ENCODE measurements at places on chromosomes 12 and 14.

DNA sequence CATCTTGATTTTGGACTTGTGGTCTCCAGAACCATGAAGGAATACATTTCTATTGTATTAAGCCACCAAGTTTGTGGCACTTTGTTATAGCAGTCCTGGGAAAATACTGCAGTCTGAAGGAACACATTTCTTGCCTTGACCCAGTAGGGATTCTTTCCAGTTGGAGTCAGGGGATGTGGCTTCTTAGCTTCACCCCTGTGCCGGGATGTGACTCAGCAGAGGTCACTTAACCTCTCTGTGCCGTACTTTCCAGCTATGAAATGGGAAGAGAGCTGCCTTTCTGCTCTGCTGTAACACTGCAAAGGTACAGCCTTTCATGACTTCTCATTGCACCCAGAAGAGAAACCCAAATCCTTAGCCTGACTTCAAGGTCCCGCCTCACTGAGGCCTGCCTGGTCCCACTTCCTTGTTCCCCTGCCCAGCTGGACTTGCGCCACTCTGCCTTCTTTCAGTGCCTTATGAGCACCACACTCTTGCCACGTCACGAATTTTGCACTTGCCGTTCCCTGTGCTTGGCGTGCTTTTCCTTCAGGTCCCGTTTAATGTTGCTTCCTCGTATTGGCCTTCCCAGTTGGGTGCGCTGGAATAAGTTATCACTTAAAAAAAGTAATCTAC is 24.2 kb downstream of the CHST11 start:
- DNase-seq = no peak

DNA sequence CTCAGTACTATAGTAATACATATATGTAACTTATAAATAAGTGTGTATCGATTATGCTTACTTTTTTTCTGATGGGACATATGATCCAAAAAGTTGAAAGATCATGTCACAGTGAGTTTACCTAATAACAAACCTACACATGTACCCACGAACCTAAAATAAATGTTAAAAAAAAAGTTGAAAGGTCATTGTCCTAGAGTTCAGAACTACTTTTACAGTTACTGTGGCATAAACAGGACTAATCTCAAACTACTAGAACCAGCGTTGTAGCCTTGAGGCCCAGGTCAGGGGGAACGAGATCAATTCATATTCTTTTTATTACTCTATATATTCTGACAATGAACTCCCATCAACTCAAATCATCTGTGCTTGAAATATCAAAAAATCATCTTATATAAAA is 81.8 kb downstream of the ITPR2 start:
- no peak for DNase-seq

- no peak for DNase-seq
These were observed 278.0 kb upstream of the MIS18BP1 start for GRCh38 chr14:45531022-45531421.

DNA sequence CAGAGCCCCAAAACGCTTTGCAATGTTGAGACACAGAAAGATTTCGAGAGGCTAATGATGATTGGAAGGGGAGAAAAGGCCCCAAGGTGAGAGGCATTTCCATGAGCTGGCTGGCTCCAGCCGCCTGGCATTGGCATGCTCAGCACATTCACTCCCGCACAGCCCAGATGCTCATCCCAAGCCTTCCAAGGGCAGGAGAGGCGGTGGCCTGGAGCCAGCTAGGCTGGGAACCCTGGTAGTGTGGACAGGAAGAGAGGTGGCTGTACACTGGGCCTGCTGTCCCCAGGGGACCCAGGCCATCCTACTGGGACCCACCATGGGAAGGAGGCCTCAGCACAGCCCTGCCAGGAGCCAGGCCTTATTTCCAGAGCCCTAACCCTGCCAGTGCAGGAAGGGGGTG is 72.2 kb downstream of the SPTB start:
- DNase-seq = no peak

DNA sequence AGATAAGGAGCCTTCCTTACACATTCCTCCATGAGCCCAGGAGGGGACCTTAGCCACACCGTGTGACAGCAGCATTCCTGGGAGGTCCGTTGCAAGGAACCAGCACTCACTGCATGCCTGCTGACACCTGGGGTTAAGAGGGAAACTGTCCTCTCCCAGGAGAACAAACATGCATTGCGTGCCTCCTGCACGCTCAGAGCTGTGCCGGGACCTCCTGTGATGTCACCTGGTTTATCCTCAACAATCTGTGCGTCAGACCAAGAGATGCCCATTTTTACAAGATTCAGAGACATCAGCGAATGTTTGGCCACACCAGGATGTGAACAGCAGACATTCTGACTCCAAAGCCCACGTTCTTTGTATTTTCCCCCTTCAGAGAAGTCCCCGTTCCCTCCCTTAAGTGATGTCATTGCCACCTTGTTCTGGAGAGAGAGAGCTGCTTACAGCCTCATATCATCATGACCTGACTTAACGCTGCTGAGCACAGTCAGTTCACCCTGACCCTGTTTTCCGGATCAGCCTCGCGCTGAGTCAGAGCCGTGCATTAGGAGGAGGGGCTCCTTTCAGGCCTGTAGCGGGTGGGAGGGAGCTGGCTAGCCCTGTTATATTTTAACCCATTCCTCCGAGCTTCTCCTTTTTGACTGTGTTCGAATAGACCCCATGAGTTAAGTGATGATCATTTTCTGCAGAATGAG is 36.2 kb downstream of the TMEM120B start:
- no peak for DNase-seq

- DNase-seq = no peak
These were observed 113.9 kb upstream of the MYL2 start for GRCh38 chr12:111034083-111034885.

- DNase-seq = no peak
These were observed 470.9 kb upstream of the CCDC196 start for GRCh38 chr14:66015071-66015780.

GRCh38 chr12:45402288-45402687 is 186.4 kb downstream of the ANO6 start:
- DNase-seq = no peak

DNA sequence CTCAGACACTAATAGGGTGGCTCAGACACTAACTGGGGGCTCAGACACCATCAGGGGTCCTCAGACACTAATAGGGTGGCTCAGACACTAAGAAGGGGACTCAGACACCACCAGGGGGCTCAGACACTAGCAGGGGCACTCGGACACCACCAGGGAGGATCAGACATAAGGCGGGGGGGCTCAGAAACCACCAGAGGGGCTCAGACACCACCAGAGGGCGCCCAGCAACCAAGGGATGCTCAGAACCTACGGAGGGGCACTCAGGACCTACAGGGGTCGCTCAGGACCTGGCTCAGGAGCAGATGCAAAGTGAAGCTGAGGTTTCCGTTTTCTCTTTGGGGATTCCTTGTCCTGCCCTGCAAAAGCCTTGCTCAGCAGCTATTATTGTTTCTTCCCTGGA is 448.5 kb downstream of the TMEM121 start:
- peak; percentile 41 for DNase-seq

DNA sequence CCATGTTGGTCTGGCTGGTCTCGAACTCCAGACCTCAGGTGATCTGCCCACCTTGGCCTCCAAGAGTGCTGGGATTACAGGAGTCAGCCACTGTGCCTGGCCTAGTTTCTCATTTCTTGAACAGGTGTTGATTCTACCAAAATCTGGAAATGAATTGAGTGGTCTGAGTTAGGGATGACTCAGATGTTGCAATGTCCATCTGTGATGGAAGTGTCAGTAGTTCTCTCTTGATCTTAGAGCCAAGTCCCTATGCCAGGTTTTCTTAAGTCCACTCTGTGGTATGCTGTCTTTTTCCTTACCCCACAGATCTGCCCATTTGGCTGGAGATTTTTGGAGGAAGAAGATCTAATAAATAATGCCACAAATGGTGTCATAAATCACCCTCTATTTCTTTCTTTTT is 12.6 kb downstream of the SNAPC1 start:
- no peak for DNase-seq

GRCh38 chr12:59055204-59055860 is 135.0 kb upstream of the LRIG3 start:
- DNase-seq = no peak

DNA sequence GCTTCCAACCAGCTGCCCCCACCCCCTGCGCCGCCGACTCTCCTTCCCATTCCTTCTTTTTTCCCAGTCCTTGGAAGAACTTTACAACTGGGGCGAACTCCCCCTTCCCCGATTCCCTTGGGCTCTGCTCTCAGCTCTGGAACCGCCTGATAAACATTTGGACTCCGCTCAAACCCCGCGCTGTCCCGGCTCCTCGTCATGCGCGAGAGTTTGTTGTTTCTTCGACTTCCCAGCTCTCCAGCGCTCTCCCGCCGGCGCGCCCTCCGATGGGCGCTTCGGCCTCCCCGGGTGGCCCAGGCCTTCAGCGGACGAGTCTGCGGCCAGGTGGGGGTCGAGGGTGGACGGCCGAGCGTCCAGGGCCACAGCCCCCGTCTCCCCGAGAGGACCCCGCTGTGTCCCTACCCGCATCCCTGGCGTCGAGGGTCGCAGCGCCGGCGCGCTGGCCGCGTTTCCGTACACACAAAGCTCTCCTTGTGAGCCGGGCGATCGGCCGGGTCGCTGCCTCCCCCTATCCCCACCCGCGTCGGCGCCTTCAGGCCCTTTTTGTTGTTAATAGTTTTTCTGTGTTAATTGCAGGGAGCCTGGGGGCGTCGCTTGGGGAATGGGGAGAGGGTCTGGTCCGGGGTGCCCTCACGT is 847 bp downstream of the MMP14 start:
- no peak for DNase-seq

DNA sequence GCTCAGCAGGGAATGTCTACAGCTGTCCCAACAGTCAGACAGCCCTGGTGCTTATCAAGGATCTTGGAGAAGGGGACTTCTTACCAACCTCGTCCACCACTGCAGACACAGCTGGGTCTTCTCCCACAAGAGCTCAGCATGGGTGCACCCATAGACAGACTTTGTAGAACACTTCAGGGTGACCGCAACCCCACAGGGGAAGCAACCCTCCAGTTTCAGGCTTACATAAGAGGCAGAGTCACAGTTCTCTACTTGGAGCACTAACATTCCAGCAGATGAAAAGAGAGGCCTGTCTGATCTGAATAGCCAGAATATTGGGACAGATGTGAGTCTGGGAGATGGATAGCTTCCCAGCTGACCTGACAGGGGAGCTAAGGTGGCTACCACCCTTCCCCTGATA is 3.5 kb upstream of the CLEC1A start:
- DNase-seq = no peak

DNA sequence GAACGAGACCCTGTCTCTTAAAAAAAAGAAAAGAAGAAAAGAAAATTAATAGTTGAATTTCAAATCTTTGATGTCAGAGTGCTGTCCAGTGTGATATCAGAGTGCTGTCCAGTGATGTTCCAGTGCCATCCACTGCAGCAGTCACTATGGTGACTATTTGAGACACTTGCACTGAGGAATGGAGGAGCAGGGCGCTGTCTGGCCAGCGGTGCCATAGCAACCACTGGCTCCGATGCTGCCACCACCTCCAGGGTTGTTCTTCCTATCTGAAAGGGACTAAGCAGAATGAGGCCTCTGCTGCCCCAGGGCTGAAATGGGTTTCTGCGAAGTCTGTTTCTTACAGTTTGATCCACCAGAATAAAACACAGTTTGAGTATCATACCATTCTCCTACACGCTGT is 272.9 kb downstream of the NUAK1 start:
- no peak for DNase-seq

GRCh38 chr14:101758913-101759593 is 2.5 kb upstream of the PPP2R5C start:
- DNase-seq = no peak

- DNase-seq = no peak
These were observed 1.3 kb downstream of the ST8SIA1 start for GRCh38 chr12:22333186-22333712.

DNA sequence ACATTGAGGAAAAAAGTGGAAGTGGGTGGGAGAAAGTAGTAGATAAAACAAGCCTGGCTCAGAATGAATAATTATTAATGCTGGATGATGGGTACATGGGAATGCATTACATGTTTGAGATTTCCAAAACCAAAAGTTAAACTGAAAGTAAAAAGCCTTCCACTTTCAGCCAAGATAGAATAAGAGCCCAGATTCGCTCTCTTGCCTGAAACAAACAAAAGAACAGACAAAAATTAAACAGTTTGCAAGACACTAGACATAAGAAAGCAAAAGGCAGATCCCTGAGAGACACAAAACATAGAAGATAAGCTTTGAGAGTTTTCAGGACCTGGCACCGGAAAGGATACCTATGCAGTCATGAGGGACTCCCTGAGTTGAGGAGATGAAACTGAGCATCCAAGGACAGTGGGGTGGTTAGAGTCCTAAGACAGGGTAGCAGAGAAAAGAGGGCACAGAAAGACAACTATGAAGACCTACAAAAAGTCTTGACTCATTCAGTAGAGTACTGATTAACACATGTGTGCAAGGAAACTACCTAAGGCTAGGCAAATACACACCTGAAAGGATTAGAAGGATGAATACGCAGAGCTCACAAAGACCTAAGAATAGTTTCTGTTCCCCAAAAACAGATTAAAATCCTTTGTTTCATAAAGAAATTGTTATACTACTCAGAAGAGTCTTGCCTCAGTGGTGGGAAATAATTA is 54.1 kb downstream of the CEP83 start:
- no peak for DNase-seq

- no peak for DNase-seq
These were observed 8.6 kb upstream of the PLXNC1 start for GRCh38 chr12:94139816-94140215.

- no peak for DNase-seq
These were observed 5.6 kb downstream of the NTN4 start for GRCh38 chr12:95784915-95785314.

GRCh38 chr12:94109160-94109559 is 39.2 kb upstream of the PLXNC1 start:
- peak; percentile 38 for DNase-seq

- no peak for DNase-seq
These were observed 79.4 kb downstream of the ST8SIA1 start for GRCh38 chr12:22255097-22255496.

- DNase-seq = no peak
These were observed 341.7 kb downstream of the DPF3 start for GRCh38 chr14:72552236-72552635.

- no peak for DNase-seq
These were observed 27.7 kb downstream of the LRP6 start for GRCh38 chr12:12239127-12239526.

GRCh38 chr14:79044894-79045624 is 874.9 kb downstream of the NRXN3 start:
- DNase-seq = no peak

GRCh38 chr12:52004042-52004648 is 2.6 kb upstream of the TAMALIN start:
- no peak for DNase-seq

- no peak for DNase-seq
These were observed 5.3 kb upstream of the PPP1R1A start for GRCh38 chr12:54593725-54594124.

GRCh38 chr12:123896767-123897166 is 75.9 kb downstream of the CCDC92 start:
- DNase-seq = no peak

DNA sequence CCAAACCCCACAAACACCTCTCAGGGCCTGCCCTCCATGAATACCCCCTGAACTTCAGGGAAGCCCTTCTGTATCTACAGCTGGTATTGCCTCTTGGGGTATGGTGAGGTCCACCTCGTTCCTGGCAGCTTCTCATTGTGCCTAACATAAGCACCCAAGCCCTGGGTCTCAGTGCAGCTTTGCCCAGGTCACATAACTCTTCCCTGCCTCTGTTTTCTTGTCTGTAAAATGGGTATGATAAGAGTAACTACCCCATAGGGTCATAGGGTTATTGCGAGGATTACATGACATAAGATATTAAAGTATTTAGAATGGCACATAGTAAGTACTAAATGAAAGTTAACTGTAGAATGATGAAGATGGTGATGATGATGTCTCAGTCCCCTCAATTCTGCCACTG is 190.0 kb upstream of the PWP1 start:
- DNase-seq = no peak

Data from activated CD4-positive, alpha-beta T cell treated with anti-CD3 and anti-CD28 coated beads for 24 hours (primary cell).